Myometrial cell (primary cell): ENCODE measurements at places on chromosomes 4 and X. TPM values are rescaled to one million over a fixed set of nuclear protein-coding genes. Genes with fewer than 3 reads are reported as not detected.

The SETD7 gene
- 33.2 and 41.6 TPM in 2 replicates for total RNA-seq

The HPRT1 gene
- total RNA-seq: 15.6 and 21.3 TPM in 2 replicates

The SMIM10 gene
- total RNA-seq: 6.1 and 10.5 TPM in 2 replicates

The PI4K2B gene
- total RNA-seq: 17.5 and 22.8 TPM in 2 replicates

The PCSK1N gene
- 0.53 TPM in 1 of 2 replicates, not detected in the other for total RNA-seq

The SPANXC gene
- total RNA-seq: not detected in 2 replicates
